ENCODE measurements at places on chromosomes 7 and 10.

GRCh38 chr10:112221545-112221944 lies 38.0 kb upstream of the GPAM start:
- no peak overlapping the region for H3K4me3 ChIP-seq
- H3K4me1 ChIP-seq = no peaks in the 10 kb centered on the region
- no peak overlapping the region for H3K27ac ChIP-seq
- no peaks in the 10 kb centered on the region for H3K27me3 ChIP-seq

- no peak overlapping the region for H3K27ac ChIP-seq
- H3K36me3 ChIP-seq = no peaks in the 10 kb centered on the region
- no peaks in the 10 kb centered on the region for H3K27me3 ChIP-seq
- no peak for DNase-seq
- H3K4me3 ChIP-seq = no peak overlapping the region
These were observed 7.0 kb upstream of the PTPRE start for GRCh38 chr10:127899766-127900387.

DNA sequence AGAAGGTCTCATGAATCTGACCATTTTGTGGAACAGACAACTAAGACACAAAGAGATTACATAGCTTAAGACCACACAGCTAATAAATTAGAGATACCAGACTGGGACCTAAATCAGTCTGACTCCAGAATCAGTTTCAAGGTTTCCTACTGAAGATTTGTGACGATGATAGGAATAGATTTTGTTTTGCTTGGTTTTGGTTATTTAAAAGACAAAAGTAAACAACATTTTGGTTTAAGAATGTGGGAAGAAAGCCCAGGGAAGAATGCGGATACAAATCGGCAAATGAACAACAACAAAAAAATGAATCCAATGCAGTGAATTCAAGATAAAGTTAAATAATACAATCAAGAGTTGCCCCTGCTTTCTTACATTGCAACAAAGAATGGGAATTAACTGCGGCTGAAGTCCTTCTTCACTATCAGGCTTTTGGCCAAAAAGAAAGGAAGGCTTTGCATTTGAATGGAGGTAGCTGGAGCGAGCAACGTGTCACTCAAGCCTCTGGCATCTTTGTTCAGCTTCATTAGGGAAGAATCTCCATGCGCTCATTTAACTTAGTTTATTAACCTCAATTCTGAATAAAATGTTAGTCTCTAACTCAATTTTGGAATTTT lies 210.8 kb downstream of the ADAM12 start:
- no peaks in the 10 kb centered on the region for H3K27me3 ChIP-seq
- no peaks in the 10 kb centered on the region for H3K4me1 ChIP-seq
- H3K36me3 ChIP-seq = no peaks in the 10 kb centered on the region

DNA sequence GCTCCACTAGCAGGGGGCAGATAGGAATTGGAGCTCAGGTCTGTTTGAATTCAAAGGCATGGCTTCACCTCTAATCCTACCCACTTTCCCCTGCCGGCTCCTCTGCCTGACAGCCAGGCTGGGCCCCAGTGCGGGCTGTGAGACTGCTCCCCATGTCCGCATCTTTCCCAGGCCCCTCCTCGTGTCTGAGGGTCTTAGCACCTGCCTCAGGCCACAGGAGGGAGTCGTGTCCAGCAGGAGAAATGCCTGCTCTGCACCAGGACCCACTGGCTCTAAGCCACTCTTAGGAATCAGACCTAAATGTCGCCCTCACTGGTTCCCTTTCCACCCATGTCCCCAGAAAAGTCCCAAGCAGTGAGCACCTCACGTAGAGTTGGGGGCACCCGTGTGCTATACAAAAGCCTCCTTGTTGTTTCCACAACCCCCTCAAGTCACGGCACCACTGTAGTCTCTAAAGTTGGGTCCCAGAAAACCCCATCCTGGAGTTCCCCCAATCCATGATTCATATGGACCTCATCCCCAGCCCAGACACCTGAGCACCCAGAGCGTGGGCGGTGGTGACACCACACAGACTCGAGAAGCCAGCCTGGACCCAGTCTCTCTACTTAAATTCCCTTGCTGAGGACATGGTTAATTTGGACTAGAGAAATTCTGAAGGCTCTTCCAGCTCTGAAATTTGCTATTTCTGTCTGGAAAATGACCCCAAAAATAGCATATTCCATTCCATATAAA lies 466.4 kb upstream of the ZMIZ1 start:
- no peak overlapping the region for H3K4me3 ChIP-seq
- no peak for DNase-seq
- H3K27me3 ChIP-seq = no peaks in the 10 kb centered on the region
- H3K36me3 ChIP-seq = no peaks in the 10 kb centered on the region

DNA sequence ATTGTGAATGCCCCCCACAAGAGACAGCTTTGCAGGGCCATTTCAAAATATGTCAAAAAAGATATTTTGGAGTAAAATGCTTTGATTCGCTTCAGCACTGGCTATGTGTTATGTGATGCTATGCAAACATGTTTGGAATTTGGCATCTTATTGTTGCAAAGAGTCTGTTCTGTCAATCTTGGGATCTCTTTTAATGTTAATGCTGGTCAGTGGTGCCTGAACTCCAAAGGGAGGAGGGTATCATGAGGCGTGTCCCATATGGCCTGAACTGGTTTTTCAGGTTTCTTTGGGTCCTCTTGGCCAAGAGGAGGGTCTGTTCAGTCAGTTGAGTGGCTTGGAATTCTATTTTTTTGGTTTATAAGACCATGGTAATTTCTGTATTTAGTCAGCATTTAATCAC lies 81.4 kb downstream of the HECW1 start:
- no peak overlapping the region for H3K4me3 ChIP-seq
- no peak for DNase-seq
- no peak overlapping the region for H3K27ac ChIP-seq
- no peaks in the 10 kb centered on the region for H3K27me3 ChIP-seq
- H3K36me3 ChIP-seq = no peaks in the 10 kb centered on the region

DNA sequence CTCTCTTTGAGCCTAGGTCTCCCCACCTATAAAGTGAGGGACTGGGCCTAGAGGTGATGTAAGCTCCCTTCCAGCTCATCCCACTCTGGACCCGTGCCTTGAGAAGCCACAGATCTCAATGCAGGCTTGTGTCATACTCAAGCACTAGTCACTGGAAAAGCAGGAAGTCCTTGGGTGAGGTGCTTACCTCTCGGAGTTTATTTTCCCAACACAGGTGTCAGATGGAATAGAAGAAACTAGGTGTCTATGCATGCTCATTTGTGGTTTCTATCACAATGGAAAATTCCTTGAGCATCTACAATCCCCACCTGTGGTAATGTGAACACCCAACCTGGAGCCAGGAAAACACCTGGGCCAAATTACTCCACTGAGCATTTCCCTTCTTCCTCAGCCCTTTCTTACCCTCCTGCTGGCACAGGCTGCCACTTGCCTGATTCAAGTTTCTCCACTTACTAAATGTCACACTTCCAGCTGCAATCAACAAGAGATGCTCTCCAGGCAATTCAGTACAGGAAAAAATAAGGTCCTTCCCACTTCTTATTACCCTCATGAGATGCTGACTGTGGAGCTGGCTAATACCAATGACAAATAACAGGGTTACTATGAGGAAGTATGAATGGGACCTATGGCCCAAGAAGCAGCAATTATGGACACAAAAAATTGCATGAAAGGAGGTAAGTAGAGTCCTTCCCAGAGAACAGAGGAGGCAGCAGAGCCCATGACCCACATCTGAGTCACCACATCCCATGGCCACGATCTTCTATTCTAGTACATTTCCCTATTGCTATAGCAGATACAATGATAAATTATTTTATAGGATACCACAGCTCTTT lies 13.1 kb downstream of the LSM5 start:
- no peaks in the 10 kb centered on the region for H3K4me1 ChIP-seq
- no peaks in the 10 kb centered on the region for H3K36me3 ChIP-seq

All from upper lobe of right lung (tissue), 1 donor.